ENCODE measurements at places on chromosomes 3 and 15. TPM values are rescaled to one million over a fixed set of nuclear protein-coding genes. Genes with fewer than 3 reads are reported as not detected.

Gene SKOR1
- not detected for total RNA-seq

Gene PAK2
- 19.5 TPM for total RNA-seq

DNA sequence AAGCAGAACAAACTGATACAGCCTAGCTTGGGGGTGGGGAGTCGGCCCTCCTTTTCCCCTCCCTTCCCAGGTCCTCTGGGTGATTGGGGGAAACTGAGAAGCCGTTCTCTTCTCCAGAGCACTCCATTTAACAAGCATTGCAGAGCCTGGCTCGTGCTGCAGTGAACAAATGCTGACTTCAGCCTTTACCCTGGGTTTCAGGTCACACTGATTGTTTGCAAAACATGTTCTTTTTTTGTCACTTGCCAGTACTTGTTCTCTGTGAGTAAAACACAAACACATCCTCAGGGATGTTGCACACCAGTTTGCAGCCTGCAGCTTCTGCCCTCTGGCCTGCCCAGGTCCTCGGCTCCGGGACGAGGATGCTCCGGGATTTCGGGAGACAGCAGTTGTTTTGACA, 132.8 kb downstream of the PGPEP1L start:
- DNase-seq: no peak

GRCh38 chr3:50275996-50276761, 2.7 kb upstream of the LSMEM2 start:
- DNase-seq: no peak

DNA sequence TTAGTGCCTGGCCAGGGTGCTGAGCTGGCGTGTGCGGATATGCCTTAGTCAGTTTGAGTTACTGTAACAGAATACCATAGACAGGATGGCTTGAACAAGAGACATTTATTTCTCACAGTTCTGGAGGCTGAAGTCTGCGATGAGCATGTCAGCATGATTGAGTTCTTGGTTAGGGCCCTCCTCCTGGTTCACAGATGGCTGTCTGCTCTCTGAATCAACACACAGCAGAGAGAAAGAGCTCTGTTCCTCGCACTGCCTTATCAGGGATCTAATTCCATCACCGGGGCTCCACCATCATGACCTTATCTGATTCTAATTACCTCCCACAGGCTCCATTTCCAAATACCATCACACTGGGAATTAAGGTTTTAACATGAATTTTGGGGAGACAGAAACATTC, 386.6 kb upstream of the DPH6 start:
- no peak for DNase-seq

Gene SLC2A2
- not detected for total RNA-seq

DNA sequence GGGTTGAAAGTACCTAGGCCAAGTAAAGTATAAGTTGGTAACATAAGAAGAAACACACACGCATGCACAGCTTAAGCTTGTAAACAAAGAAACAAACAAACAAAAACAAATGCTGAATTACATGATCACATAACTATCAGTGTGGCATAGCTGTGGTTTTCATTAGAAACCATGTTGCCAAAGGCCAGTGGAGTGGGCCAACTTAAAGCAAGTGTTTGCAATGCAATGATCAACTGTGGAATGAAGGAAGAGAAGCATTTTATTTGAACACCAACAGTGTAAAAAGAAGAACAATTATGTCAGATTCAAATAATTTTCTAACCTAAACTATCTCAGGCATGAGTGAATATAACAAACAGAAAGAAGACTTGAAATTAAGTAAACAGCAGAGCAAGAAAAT, 199.4 kb upstream of the STRIT1 start:
- no peak for DNase-seq

GRCh38 chr3:183394150-183394549, 34.3 kb downstream of the MCF2L2 start:
- DNase-seq: no peak
